Cerebellar nuclear complex (tissue), 1 donor: ENCODE measurements at places on chromosomes 4 and X.

GRCh38 chr4:5683566-5683965, 24.8 kb downstream of the EVC2 start:
- no peak for DNase-seq

DNA sequence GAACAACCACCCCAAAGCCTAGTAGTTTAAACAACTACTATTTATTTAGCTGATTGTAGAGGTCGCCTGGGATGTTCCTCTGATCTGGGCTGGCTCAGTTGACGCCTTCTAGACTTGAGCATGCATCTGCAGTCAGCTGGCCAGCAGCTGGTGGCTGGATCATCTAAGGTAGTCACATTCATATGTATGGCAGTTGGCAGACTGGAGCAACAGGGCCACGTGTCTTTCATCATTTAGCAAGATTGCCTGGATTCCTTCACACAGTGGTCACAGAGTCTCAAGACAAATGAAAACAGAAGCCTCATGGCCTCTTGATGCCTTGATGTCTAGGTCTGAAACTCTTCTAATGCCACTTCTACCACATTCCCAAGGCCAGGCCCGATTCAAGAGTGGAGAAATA, 220.6 kb upstream of the S100G start:
- no peak for DNase-seq

DNA sequence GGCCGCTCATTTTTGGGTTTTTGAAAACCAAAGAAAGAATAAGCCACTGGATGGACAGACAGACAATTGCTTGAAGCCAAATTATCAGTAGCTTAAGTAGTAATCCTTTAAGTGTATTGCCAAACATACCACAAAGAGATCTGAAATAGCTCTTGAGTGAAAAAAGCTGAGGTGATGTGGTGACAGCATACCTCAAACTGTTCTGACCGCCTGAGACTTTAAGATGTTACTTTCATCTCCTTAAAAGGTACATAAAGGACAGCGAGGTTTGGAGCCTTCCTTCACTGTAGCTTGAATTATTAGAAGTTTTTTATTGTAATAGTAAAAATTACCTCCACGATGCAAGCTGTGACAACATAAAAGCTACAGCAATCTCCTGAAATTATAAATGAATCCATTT, 271.5 kb upstream of the FAM241A start:
- DNase-seq = no peak

- no peak for DNase-seq
Observed at GRCh38 chr4:19382993-19383756, 868.5 kb upstream of the SLIT2 start.

GRCh38 chr4:73998040-73999011, at the start of gene CXCL5:
Gene CXCL5 (minus strand): TSS chr4:73998677. CDS start chr4:73998581, 96 bp downstream.
- no peak for DNase-seq

GRCh38 chrX:153377727-153378126, 23.4 kb downstream of the PNMA6E start:
- DNase-seq = no peak

GRCh38 chr4:109041463-109042360, 260.7 kb downstream of the COL25A1 start:
- DNase-seq = no peak
